ENCODE measurements at places on chromosomes 4 and X.

- no peak for DNase-seq
Observed at GRCh38 chr4:11439836-11440235, 11.1 kb upstream of the HS3ST1 start.

DNA sequence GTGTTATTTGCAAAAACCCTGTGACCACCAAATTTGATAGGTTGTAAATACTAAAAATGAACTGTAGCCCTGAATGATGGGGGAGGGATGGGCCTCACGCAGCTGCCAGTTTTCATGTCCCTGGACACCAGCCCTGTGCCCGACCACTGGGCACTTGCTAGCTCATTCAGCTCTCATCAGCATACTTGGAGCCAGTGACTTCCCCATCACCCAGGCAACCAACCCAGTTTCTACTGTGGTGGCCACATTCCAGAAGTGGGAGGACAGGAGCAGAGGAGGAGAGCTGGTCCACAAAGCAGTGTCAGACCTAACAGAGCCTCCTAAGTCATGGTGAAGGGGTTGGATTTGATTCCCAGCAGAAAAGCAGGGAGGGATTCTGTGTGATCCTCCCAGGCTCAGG lies 128.2 kb downstream of the CPEB2 start:
- no peak for DNase-seq

GRCh38 chr4:182600093-182600492 lies 317.1 kb downstream of the DCTD start:
- no peak for DNase-seq

DNA sequence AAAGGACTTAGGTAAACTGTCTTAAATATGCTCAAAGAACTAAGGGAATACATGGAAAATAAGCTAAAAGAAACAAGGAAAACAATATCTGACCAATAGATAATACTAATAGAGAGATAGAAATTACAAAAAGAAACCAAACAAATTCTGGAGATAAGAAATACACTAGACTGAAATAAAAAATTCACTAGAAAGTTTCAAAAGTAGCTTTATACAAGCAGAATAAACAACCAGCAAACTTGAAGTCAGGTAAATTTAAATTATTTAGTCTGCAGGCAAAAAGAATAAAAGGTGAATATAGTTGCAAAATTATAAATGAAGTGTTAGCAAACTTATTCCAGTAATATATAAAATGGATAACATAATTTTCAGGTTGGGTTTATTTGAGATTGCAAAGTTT lies 760.9 kb upstream of the INTU start:
- no peak for DNase-seq

DNA sequence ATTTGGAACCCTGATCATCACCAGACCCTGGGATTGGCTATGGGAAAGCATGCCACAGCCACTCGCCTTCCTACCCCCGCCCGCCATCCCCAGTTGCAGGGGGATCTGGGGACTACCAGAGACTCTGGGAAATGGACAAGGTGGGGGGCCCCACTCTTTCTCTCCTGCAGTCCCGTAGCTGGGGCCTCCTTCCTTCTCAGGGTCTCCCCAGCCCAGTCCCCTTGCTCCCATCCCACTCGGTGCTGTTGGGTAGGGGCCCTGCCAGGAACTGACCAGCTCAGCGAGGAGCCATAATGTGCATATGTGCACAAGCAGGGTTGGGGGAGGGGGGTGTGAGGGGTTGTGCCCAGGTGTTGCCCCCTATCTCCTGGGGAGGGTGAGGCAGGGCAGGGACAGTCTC lies 3.4 kb upstream of the USP11 start:
- no peak for DNase-seq

DNA sequence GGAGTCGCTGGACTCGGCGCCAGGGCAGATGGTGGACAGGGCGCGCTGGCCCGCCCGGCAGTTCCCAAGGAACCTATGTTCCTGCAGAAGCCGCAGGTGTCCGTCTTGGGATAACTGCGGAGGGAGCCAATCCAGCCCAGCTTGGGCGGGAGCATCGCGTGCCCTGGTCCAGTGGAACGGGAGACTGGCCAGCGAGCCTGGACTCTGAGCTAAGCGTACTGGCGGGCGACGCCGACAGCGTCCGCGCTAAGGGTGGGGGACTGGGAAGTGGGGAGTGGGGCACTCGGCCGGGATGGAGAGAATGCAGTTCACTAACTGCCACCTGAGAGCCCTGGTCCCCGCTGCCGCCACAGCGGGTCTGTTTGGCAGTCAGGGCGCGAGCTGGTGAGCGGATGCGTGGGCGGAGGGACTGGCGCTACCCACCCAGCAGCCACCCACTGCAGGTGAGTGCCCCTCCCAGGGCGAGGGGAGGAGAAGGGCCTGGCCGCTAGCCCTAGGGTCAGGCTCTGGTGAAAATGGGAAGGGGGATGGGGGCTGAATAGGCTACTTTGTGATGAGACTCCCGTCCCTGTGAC lies 1.3 kb upstream of the MAMLD1 start:
- DNase-seq, result peak; percentile 33

DNA sequence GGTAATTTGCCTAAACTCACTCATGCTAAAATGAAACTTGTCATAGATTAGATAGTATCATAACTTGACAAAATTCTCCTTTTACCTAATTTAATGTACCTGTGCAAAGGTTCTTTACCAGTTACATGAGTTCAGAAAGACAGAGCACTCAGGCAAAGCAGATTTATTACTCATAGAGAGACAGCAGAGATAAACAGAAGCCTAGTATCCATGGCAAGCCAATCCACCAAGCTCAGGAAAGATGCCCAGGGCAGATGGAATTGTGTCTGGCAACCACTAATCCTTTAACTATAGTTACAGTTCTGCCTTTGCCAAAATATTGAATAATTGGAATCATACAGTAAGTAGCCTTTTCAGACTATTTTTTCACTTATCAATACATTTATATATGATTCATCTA lies 826.2 kb downstream of the TECRL start:
- no peak for DNase-seq

- DNase-seq, result peak; percentile 6
Observed at GRCh38 chr4:164383358-164384220, 370.3 kb upstream of the SMIM31 start.

- no peak for DNase-seq
Observed at GRCh38 chr4:8211737-8212581, 12.9 kb downstream of the SH3TC1 start.

GRCh38 chr4:72205831-72206230 lies 174.0 kb downstream of the NPFFR2 start:
- DNase-seq, result no peak

- no peak for DNase-seq
Observed at GRCh38 chrX:129613596-129613995, 41.2 kb downstream of the APLN start.

GRCh38 chrX:69088171-69088938 lies 76.9 kb downstream of the PJA1 start:
- no peak for DNase-seq

GRCh38 chrX:39624166-39624565 lies 473.6 kb downstream of the BCOR start:
- no peak for DNase-seq

GRCh38 chr4:67556436-67556835 lies 2.1 kb upstream of the STAP1 start:
- DNase-seq, result no peak

- no peak for DNase-seq
Observed at GRCh38 chrX:20729416-20729815, 462.7 kb upstream of the RPS6KA3 start.

DNA sequence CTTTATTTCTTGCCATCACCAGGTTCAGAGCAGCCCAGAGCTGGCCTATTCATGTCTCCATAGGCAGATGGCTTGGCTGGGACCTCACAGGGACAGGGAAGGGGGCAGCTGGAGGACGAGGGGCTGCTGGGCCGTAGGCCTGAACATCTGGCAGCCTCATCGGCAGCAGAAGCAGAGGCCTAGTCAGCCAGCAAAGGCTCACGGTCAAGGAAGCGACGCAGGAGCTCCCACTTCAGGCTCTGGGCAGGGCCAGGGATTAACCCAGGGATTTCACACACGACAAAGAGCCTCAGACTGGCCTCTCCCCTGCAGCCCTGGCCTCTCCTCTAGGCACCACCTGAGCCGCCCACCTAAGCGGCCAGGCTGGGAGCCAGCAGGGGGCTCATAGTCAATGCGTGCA lies 46.0 kb upstream of the MAN2B2 start:
- no peak for DNase-seq

DNA sequence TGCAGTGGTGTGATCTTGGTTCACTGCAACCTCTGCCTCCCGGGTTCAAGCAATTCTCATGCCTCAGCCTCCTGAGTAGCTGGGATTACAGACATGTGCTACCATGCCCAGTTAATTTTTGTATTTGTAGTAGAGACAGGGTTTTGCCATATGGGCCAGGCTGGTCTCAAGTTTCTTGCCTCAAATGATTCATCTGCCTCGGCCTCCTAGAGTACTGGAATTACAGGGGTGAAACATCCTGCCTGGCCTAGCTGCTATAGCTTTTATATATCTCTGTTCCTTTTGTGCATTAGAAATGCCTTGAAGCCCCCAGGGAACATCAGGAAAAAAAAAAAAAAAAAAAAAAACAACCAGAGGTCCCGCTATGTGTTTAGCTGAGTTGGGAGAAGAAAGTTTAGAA lies 34.8 kb downstream of the UBE2K start:
- DNase-seq, result no peak

- DNase-seq, result no peak
Observed at GRCh38 chrX:99001286-99001685, 1408.8 kb downstream of the PCDH19 start.

DNA sequence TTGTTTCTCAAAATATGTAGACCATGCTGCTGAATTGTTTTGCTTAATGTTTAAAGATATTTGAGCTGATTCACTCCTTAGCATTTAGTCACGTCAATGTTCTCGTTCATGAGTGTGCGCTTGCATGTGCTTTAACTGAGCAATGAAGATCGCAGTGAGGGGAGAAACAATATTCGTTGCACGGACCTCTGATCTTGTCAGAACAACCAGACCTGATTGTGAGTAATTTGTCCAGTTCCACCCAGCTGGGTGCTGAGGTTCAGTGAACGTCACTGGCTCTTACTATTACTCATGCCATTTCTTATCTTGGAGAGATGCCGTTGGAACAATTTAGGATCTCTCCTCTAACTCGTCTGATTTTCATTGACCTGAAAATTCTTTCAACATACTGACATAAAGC lies 15.0 kb upstream of the PRKX start:
- no peak for DNase-seq

DNA sequence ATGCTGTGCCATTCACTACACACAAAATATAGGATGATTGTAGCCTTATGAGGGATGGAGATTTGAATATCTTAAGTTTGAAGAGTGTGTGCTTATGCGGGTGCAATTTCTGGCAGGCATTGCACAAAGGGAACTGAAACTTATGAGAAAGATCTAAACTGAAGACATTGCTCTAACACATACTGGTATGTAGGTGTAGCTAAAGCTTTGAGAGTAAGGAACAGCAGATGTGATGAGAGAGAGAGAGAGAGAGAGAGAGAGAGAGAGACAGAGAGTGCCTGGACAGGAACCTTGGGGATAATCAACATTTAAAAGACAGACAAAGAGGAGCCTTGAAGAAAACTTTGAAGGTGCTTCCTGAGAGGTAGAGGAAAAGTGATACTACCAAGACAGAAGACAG lies 379.7 kb downstream of the SPRY1 start:
- DNase-seq, result no peak

DNA sequence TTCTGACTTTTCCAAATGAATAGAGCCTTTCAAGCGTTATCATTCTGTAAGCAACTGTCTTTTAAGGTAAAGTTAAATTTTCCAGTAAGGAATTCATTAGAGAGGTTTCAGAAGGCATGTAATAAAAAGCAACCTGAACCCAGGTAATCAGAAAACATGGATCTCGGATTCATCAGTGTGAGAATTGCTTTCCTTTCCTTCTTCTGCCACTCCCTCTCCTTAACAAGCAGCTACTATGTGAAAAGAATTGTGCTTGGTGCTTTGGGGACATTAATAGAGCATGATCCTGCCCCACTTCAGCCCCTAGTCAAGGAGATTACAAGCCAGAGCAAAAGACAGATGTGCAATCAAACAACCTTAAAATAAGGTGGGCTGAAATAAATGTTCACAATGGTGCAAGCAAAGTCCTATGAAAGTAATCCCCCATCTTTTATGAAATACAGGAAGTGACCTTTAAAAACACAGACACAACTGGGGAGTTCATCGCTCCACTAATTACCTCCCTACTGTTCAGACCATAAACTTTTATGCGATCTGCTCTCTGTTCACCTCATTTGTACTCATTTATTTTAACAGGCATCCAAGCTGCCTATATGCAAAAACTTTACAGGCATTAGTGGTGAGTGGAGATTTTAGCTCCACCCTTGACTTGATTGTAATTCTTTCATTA lies 122.9 kb upstream of the RASGEF1B start:
- DNase-seq, result no peak

GRCh38 chr4:123415576-123415975 lies 19.0 kb downstream of the SPRY1 start:
- DNase-seq, result no peak

DNA sequence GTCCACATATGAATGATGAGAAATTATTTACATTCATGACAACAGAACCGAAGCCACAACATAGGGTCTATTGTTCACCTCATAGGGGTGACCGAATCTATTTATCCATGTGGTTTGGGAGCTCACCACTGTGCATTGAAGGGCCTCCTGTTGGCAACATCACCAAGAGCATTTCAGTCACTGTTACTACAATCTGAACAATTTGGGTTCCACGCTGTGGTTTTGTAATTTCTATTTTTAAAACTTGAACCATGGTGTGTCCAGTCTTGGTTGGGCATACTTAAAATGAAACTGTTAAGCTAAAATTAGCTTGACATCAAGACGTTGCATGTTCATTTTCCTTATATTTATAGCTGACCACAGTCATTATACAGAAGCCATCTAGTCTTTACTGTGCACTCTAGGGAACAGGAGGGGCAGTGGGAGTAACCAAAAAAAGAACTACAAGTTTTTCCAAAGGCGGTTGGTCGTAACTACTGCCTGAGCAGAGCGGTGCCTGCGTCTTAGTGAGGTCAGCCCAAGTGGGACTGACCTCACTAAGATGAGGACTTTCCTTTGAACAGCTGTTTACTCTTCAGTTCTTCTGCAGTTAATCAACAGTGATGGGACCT lies 192.1 kb downstream of the SPRY1 start:
- no peak for DNase-seq

DNA sequence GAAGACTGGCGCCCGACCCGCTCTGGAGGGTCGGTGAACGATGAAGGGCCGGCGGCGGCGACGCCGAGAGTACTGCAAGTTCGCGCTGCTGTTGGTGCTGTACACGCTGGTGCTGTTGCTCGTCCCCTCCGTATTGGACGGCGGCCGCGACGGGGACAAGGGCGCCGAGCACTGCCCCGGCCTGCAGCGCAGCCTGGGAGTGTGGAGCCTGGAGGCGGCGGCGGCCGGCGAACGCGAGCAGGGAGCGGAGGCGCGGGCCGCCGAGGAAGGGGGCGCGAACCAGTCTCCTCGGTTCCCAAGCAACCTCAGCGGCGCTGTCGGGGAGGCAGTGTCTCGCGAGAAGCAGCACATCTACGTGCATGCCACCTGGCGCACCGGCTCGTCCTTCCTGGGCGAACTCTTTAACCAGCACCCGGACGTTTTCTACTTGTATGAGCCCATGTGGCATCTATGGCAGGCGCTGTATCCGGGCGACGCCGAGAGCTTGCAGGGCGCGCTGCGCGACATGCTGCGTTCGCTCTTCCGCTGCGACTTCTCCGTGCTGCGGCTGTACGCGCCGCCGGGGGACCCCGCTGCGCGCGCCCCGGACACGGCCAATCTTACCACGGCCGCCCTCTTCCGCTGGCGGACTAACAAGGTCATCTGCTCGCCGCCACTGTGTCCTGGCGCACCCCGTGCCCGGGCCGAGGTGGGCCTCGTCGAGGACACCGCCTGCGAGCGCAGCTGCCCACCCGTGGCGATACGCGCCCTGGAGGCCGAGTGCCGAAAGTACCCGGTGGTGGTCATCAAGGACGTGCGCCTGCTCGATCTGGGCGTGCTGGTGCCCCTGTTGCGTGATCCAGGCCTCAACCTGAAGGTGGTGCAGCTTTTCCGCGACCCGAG lies 568 bp downstream of the CHST7 start:
- DNase-seq, result peak; percentile 59

- no peak for DNase-seq
Observed at GRCh38 chr4:165301833-165302232, 25.6 kb upstream of the MSMO1 start.
